ENCODE measurements at places on chromosomes 6 and 20.

DNA sequence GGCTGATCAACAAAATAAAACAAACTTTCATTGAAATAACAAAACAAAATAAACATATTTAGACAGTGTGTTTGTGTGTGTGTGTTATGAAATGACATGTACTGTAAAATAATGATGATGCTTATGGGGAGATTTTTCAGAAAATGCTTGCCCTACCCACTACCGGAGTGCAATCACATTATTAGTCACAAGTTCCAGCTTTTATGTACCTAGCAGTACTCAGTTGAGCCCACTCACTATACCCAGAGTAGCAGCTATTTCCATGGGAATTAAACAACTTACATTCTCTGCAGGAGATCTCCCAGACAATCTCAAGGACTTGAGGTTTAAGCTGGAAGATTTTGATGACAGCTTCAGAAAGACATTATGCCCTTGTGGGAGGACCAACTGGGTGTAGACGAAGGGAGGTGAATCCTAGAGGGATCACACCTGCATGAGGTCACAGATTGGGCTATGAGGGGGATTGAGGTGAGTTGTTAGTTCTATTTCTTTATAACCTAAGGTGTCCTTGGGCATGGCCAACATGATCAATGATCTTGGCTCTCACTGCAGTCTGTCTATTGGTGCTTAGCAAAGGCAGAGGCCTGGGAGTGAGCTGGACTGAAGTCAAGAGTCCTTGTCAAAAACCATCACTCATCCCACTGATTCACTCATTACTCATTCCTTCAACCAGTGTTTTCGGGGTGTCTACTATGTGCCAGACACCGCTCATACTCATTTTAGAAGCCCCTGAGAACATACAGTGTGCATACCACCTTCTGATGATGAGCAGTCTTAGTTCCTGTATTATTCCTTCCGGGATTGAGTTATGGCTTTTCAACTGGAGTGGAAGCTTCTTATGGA is 6.7 kb upstream of the CLIC5 start:
- no peak for DNase-seq

GRCh38 chr20:8020314-8021079 is 936 bp upstream of the TMX4 start:
- DNase-seq, result peak; percentile 35

DNA sequence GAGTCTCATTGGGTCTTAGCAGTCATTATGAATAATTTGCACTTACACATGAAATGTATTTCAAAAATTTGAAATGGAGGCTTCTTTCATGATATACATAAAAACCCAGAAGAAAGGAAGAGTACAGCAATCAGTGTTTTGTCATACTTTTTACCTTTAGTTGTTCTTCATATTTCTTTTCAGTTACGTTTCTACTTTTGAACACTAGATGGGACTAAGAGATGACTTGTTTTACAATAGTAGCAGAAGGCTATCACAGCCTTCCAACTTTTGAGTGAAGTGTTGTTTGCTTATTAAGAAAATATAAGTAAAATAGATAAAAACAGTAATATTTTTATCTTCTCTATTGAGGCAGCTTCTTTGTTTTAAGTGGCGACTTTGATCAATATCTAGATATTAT is 58.1 kb downstream of the L3MBTL3 start:
- DNase-seq, result peak; percentile 35

DNA sequence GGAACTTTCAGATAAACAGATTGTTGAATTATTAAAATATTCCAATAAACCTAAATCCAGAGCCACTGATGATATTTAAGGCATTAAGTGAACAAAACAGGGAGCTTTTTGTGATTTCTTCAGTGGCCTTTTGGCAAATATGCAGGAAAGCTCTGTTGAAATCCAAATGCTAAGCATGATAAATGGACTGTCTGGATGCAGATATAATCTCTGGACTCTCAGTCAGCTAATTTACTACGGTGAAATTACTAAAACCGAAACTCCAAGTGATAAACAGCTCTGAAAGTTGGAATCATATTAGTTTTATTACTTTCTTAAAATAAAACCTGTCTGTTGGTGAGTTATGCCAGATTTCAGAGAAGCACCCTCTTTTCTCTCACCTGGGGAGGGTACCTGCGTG is 120.3 kb downstream of the IMPG1 start:
- no peak for DNase-seq

Measured in OCI-M1 (cell line).